CD4-positive, alpha-beta T cell treated with Interleukin-21 for 1 hour (primary cell): ENCODE measurements at places on chromosomes 2 and 18.

DNA sequence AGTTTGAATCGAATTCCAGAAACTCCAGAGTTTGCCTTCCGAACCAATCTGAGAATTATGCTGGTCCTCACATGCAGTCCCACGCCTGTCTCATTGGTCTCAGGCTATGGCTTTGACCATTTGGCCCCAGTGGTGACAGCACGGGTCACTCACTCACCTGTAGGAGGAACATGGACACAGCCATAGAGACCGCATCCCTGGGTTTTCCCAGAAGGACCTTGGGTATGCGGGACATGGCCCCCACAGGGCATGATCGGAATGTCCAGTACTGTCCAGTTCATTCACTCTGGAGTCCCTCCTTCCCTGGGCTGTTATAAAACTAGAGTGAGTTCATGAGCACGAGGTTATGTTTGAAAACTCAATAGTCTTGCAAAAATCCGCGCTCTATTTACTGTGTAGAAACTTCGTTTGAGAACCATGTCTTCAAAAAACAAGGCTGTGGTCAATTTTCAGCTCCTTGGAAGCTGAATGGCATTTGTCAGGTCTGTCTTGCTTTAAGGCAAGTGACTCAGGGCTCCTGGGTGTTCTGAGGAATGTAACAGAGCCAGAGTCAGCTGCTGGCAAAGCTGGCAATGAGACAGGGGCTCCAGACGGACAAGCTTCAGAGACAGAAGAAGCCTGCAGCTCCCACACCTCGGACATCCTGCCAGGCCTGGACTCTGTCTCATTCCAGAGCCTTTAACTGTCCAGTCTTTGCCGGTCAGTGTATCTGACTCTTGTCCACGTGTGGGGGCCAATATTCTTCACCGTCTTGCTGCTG lies 86.7 kb upstream of the TMEM18 start:
- DNase-seq: no peak

DNA sequence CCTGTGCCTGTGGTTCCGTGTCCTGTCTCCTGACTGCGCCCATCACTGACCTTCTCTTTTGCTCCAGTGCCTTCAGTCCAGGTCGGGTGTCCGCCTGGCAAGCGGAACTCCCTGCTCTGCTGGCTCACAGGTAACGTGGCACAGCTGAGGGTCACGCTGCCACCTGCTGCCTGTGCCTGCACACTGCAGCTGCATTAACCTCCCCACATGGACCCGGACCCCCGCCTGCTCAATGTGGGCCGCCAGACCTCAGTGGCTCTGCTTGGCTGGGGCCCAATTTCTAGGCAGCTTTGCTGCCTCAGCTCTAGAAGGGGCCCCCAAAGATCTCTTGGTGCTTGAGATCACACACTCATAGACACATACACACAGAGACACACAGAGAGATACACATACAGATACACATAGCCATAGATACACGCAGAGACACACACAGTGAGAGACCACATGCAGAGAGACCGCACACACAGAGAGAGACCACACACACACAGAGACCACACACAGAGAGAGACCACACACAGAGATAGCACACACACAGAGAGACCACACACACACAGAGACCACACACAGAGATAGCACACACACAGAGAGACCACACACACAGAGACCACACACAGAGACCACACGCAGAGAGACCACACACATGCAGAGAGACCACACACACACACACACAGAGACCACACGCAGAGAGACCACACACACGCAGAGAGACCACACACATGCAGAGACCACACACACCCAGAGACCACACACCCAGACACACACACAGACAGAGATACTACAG lies 14.9 kb upstream of the CNNM3 start:
- peak; percentile 75 for DNase-seq

DNA sequence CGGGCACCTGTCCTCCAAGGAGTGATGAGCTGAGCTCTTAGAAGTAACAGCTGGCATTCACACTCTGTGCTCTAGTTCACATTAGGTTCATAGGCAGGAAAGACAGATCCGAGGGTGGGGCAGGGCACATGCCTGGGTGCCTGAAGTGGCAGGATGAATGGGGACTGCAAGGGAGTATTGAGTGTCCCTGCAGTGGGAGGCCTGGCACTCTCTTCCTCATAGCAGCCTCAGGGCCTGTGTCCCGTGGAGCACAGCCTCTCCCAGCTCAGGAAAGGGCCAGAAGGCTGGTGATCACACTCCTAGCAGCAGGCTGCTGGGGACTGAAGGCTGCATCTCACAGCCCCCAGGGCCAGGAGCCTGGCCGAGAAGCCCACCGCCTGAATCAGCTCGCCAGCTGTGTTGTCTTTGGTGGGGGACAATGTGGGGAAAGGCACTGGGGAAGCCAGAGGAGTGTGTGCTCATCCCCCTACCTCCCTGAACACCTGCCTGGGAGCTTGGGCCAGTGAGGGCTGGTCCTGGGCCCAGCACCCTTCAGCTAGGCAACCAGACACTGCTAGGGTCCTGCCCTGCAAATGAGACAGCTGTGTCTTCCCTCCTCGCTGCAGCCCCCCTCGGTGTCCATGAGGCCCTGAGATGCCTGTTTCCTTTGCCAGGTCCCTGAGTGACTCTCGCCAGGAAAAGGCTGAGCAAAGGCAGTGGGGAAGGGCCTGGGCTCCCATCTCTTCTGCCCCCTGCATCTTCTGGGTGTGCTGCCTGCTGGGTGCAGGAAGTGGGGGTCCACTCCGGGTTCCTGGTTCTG lies 48.2 kb upstream of the HS6ST1 start:
- no peak for DNase-seq

DNA sequence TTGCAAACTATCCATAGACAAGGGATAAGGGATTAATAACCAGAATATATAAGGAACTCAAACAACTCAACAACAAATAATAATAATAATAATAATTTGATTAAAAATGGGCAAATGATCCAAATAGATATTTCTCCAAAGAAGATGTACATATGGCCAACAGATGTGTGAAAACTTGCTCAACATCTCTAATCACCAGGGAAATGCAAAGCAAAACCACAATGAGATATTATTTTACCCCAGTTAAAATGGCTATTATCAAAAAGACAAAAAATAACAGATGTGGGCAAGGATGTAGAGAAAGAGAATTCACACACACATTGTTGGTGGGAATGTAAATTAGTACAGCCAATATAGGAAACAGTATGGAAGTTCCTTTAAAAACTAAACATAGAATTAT lies 26.9 kb downstream of the DNAH7 start:
- DNase-seq: no peak

- DNase-seq: no peak
These were observed 319.4 kb upstream of the KCNH7 start for GRCh38 chr2:163157891-163158496.

GRCh38 chr18:26506012-26506411 lies 42.3 kb downstream of the KCTD1 start:
- no peak for DNase-seq

DNA sequence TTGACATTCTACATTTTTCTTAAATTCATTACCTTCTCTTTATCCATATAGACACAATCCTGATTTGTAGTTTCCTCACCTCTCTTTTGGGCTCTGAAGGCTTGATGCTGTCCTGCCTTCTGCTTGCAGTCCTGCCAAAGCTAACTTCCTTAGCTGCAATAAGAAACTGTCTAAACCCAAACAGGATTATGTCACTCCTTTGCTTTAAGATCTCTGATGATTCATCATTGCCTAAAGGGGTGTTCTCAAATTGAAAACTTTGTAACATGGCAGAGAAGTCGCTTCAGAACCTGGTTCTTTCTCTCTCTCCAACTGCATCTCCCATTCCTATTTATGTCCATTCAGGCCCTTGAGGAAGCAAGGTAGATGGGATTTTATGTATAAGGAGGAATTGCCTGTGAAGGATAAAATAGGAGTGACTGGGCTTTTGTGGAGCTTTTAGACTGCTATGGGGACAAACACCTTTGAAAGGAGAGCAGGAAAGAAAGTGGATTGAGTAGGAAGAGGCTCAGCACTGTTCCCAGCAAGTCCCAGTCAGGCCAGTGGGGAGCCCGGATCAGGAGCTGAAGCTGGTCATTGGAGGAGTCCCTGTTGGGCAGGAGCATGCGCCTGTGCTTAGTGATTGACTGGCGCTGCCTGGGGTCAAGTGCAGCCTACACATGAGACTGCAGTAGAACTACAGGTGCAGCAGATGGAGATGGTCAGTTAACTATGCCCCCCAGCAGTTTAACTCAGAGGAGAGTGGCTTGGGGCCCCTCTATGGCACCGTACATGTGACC lies 390.6 kb downstream of the CTNNA2 start:
- DNase-seq: no peak

DNA sequence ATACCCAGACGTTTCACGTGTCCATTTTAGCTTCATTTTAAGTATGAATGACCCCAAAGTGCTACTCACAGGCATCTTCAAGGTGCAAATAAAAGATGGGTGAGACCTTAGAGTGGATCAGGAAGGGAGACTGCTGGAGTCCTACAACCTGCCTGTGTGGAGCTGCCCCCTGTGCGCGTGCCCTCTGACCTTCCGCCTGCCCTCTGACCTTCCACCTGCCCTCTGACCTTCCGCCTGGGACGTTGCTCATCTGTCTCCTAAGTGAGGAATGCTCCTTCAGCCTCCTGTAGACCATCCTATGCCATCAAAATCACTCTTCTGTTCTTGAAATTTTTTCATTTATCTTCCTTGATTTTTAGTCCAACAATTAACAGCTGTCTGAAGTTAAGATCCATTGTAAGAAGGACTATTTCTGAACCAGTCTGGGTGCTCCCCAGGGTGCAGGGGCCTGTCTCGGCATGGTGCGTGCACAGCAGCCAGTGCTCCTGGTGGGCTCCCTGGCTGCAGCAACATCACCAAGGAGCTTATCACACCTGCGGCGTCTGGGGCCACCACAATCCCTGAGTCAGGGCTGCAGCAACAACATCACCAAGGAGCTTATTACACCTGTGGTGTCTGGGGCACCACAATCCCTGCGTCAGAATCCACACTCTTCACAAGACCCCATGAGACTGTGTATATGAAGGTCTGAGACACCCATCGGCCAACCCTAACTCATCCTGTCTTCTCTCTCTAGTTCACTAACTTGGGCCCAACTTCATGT lies 86.0 kb downstream of the TPO start:
- no peak for DNase-seq

DNA sequence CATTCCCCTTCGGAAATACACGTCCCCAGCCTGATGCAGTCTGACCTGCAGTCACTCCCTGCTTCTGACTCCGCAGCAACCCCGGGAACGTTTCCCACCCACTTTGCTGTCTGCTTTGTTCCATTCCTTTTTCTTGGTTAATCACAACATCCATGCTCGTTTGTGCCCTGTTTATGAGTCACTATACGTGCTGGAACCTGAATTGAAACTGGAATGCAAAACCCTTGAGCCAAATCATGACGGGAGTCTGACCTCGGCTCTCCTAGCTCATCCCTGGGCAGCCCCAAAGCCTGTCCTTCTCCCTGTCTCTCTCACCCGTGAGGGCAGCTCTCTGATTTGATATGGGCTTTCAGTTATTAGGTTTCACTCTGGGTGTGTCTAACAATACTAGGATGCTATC lies 57.1 kb upstream of the RNF152 start:
- DNase-seq: no peak

DNA sequence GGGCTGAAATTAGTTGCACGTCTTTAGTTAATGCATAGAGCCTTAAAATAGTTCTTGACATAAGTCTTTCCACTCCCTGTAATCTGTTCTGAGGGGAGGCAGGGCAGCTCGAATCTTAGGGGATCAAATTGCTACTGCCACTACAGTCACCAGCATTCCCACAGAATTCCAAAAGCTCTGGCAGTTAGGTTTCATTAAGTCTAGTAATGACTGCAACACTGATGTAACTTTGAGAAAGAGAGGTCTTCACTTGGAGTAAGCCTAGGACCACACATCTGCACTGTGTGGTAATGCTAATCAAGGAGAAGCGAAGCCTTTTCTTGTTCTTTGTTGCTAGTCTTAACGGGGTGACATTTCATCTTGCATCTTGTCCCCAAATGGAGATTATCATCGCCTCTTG lies 19.3 kb upstream of the NCK2 start:
- DNase-seq: no peak

- DNase-seq: no peak
These were observed 847.3 kb upstream of the SOX11 start for GRCh38 chr2:4844881-4845280.

DNA sequence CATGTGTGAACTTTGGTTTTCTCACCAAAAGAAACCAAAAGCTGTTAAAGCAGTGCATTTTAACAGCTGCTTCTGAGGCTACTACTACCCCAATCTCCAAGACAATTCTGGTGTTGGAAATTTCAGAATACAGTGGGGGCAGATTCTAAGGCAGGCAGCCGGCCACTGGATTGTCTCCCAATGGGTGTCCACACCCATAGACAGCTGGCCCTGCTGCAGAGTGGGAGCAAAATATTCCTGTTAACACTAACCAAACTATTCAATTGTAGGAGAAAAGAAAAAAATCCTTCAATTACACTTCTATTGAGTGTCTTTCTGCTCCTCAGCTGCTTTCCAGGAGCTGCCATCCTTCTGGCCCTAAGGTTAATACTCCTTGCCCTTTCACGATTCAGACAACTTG lies 223.7 kb downstream of the ALK start:
- DNase-seq: no peak

DNA sequence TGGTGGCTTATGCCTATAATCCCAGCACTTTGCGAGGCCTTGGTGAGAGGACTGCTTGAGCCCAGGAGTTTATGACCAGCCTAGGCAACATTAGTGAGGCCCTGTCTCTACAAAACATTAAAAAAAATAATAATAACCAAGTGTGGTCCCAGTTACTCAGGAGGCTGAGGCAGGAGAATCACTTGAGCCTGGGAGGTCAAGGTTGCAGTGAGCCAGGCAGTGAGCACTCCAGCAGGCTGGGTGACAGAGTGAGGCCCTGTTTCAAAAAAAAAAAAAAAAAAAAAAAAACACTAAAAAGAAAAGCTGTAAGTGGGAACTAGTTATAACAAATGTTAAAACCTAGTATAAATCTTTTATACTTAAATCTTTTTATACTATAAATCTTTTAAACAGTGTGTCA lies 146.2 kb upstream of the ITGA4 start:
- DNase-seq: no peak

DNA sequence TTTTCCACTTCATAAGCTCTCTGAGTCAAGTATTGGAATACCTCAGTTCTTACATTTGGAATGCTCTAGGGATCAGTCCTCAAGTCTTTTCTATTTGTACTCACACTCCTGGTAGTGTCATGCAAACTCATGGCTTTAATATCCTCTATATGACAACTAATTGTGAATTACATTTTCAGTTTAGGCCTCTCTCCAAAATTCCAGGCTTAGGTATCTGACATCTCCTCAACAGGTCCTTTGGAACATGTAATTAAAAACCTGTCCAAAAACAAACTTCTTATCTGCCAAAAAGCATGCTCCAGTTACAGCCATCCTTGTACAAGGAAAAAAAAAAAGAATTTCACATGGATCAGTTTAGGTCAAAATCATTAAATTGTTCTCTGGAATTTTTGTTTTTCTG lies 1336.2 kb upstream of the NRXN1 start:
- no peak for DNase-seq

GRCh38 chr2:26466662-26467310 lies 11.1 kb downstream of the OTOF start:
- DNase-seq: no peak
